IPS DF 19.7 (cell line): ENCODE measurements at places on chromosomes 2 and 18.

GRCh38 chr2:98020516-98020915 is 24.8 kb upstream of the TMEM131 start:
- DNase-seq: no peak

- DNase-seq: peak; percentile 12
Measured at GRCh38 chr18:3885209-3885792, 435.3 kb downstream of the TGIF1 start.

DNA sequence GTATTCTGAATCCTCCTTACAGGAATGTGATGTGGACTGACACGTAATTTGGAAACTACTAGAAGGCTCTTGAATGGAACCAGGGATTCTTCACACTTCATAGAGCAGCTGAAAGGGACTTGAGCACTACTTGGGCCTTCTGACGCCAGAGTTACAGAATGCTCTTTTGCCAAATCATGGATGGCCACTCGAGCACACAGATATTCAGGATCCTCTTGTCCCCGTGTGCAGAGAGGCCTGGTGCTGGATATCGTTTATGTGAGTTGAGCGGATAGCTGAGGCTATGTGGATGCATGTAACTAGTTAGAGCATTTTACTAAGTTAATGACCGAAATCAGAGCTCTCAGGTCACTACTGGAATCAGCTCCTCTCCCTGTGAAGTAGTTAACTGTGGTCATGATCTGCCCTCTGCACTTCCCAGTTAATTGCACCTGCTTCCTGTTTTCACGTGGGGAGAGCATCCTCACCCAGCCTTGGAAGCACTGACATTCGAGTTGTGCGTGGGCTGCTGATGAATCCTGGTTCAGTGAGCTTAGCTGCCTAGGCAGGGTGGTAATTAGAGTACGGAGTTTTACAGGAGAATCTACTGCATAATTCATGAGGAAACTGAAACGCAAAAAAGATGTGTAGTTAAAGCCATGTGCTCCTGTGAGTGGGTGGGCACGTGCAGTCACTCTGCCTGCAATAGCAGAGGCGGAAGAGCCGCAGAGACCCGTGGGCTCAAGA is 5.2 kb upstream of the TPO start:
- DNase-seq: no peak

GRCh38 chr2:217662984-217663602 is 339.7 kb downstream of the TNS1 start:
- DNase-seq: no peak
